ENCODE measurements at places on chromosomes 2 and 18.

- DNase-seq, result peak; percentile 42
Measured at GRCh38 chr2:61537277-61537949, 743 bp downstream of the XPO1 start.

DNA sequence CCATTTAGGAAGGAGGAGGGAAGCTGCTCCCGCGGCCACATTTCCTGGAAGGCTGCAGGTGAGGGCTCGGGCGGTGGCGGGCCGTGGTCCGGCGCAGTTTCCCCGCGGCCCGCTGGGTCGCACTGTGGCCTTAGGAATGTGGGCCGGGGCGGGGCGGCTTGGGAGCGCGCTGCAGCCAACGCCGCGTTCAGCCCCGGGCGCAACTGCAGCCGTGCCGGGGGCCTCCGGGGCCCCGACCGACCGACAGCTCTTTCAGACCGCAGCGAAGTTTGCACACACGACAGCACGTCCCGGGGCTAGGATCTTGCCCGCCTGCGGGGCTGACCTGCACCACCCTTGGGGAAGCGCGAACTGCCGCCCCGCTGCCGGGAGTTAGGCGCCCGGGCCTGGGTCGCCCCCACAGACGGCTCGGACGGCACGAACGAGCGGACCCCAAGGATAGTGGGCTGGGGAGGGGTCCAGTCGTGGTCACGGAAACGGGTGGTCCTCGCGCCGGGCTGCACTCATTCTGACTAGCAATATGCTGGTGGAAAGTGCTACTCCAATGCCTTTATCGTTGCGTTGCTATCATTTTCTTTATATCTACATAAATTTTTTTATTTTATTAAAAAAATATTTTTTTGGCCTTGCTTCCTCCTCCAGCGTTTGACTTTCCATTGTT lies 69.9 kb upstream of the DLX2 start:
- DNase-seq, result peak; percentile 58

DNA sequence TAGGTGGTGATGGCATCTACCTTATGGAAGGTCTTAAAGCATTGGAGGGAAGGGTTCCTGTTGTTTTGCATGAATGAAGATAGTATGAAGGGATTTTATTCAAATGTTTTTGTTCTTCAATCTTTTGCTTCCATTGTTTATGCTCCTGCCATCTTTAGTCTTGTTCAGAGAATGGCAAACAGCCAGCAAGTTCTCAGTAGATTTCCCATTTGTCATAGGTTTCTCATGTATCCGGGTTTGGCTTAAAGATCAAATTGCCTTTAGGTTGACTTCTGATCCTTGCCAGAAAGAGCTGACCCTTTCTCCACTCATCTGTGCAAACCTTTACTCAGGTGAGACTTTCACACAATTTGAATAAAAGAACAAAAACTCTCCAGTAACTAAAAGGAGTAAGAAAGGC lies 44.2 kb upstream of the STAT4 start:
- DNase-seq, result no peak

DNA sequence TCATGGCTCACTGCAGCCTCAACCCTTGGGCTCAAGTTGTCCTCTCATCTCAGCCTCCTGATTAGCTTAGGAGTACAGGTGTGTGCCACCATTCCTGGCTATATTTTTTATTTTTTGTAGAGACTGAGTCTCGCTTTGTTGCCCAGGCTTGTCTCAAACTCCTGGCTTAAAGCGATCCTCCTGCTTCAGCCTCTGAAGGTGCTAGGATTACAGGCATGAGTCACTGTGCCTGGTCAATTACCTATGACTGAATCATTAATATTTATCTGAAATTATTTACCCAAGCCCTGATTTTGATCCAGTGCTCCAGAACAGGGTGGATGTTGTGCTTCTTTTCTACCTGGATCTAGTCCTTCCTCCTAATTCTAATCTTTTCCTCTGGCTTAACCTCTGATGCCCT lies 87.8 kb downstream of the MAP2 start:
- DNase-seq, result no peak

GRCh38 chr2:82158150-82158549 lies 1853.6 kb upstream of the LRRTM1 start:
- DNase-seq, result no peak

GRCh38 chr2:30185178-30185577 lies 38.4 kb downstream of the YPEL5 start:
- no peak for DNase-seq

- no peak for DNase-seq
Measured at GRCh38 chr18:47881752-47882455, 48.6 kb downstream of the SMAD2 start.

- DNase-seq, result no peak
Measured at GRCh38 chr2:144776766-144777165, 256.8 kb upstream of the ZEB2 start.

GRCh38 chr2:38907743-38908562 lies 18.3 kb downstream of the ARHGEF33 start:
- DNase-seq, result no peak

DNA sequence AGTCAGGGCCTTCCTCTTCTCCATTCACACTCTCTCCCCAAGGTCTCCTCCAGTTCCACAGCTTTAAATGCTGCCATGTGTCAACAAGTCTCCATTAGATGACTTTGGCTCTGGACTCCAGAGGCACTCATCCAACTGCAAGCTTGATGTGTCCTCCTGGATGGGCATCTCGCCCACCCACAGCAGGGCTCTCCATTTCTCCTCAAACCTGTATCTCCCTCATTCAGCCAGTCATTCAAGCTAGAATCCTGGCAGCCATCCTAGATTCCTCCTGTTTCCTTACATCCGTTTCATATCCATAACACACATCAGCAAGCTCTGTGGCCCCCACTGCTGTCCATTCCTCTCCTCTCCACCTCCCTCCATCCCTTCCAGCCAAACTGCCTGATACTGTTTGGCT lies 88.4 kb upstream of the AFF3 start:
- no peak for DNase-seq

- DNase-seq, result no peak
Measured at GRCh38 chr18:59960272-59960671, 60.5 kb downstream of the PMAIP1 start.

DNA sequence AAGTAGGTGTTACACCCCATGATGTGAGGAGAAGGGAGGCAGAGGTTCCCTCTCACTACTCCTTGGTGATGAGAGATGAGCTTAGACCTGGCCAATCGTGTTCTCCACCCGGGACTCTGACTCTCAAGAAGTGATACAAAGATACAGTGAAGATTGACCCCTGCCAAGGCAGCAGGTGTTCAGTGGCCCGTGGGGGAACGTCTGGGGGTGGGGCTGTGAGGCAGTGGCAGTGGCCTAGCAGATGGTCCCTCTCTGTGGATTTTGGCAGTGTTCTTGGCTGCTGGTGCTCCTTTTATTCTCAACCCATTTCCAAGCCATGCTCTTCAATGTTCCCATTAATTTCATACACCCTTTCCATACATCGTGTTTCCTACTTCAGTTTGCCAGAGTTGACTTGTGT lies 120.4 kb upstream of the NEDD4L start:
- no peak for DNase-seq

- no peak for DNase-seq
Measured at GRCh38 chr2:1775511-1776035, 31.3 kb upstream of the PXDN start.

DNA sequence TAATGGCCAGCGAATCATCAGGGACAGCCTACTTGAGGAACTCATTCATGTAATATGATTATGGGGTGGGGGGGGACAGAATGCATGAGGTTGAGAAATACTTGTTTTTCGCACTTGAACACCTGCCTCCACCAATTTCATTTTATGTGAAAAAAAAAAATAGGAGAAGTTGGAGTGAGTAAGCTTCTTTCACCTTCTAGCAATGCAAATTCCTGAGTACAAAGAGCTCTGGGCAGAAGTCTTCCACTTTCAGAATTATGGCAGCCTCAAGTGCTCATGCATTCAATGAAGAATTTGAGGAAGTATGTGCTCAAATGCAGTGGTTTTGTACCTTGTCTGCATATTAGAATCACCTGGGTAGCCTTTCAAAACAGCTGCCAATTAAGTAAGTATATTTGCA lies 40.1 kb upstream of the GPD2 start:
- DNase-seq, result no peak

DNA sequence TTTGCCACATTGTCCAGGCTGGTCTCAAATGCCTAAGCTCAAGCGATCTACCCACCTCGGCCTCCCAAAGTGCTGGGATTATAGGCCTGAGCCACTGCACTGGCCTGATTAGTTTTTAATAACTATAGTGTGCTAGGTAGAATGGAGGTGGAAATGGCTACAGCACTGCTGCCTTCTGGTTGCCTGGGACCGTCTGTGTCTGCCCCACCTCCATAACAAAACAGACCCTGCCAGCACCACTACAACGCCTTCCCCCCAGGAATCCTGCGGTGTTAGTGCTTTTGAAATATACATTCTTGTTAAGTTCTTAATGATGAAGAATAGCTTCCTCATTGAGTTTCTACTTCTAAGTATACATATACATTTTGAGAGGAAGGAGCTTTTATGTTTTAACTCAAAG lies 148.2 kb upstream of the ITGA6 start:
- no peak for DNase-seq

DNA sequence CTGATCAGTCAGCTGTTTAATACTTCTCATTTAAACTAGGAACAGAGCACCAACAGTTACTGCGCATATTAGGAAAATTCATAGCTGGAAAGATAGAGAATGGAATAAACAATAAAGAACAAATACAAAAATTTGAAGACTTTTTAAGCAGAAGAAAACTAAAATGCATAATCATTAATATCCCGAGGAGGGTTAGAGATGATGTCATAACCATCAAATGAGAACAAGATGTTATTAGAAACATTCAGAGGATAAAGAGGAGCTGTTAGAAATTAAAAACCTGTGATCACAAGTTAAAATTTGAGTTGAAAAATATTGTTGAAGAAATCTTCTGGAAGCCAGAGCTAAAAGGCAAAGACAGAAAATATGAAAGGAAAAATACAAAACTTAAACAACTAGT lies 54.0 kb upstream of the ALKAL2 start:
- DNase-seq, result no peak

- DNase-seq, result no peak
Measured at GRCh38 chr2:219045937-219046550, 4.7 kb upstream of the CFAP65 start.

- no peak for DNase-seq
Measured at GRCh38 chr2:7609974-7610373, 692.8 kb downstream of the RNF144A start.

GRCh38 chr2:233807966-233808935 lies 30.1 kb downstream of the MROH2A start:
- DNase-seq, result no peak

GRCh38 chr2:148523315-148523714 lies 121.2 kb upstream of the EPC2 start:
- DNase-seq, result no peak

DNA sequence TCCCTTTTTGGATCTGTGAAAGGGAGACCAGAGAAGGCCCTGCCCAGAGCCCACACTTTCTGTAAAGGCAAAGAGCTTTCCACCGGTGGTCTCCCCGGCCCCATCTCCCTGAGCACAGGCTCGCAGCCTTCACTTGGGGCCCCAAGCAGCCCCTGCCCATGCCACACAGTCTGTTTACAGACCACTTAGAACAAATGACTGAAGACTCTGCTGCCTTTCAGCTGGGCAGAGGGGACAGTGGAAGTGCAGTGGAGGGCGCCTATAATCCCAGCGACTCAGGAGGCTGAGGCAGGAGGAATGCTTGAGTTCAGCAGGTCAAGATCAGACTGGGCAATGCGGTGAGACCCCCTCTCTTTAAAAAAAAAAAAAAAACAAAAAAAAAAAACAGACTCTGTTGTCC lies 28.9 kb downstream of the SERTAD2 start:
- no peak for DNase-seq

- no peak for DNase-seq
Measured at GRCh38 chr2:112750560-112750843, 13.9 kb downstream of the CKAP2L start.

GRCh38 chr2:236101311-236101950 lies 66.8 kb downstream of the GBX2 start:
- DNase-seq, result no peak

- DNase-seq, result no peak
Measured at GRCh38 chr2:18971069-18971378, 381.7 kb upstream of the NT5C1B start.

- DNase-seq, result no peak
Measured at GRCh38 chr2:176385838-176386237, 116.6 kb downstream of the MTX2 start.

DNA sequence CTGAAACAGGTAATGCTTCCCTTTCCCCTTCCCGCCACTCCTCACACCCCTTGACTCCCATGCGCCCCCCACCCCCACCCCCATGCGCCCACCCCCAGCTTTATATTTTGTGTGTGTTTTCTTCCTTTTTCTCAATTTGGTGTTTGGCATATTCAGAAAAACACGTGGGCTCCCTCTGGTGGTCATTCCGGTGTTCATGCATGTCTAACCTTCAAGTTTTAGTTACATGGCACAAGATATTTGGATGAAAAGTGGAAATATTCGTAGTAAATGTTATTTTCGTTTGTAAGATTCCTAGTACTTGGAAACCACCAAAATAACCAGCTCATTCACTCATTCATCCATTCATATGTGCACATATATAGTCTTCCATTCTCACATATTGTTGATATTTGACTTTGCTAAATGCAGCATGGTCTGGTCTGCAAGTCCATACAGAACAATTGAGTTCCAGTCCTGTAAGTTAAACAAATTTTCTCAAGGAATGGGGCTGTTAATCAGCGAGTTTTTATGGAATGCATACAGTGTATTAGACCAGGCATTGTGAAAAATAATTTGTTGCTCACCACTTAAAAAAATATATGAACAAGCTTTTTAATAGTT lies 143.6 kb upstream of the MAP3K20 start:
- DNase-seq, result peak; percentile 1

DNA sequence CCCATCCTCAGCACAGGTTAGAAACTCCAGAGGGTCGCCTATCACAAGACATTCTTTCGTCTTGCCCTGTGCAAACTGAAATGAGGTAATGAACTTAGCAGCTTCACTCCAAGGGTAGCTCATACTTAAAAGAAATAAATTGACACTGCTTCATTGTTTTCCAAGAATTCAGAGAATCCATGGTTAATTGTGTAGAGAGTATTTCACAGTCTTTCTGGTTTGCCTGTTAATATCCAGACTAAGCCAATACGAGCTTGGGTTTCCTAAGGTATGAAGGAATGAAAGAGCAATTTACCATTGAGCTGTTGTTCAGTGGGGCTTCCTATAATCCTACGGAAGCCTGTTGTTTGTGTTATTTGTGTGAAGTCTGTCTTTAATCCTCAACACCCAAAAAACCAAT lies 58.7 kb downstream of the FAM124B start:
- DNase-seq, result no peak

DNA sequence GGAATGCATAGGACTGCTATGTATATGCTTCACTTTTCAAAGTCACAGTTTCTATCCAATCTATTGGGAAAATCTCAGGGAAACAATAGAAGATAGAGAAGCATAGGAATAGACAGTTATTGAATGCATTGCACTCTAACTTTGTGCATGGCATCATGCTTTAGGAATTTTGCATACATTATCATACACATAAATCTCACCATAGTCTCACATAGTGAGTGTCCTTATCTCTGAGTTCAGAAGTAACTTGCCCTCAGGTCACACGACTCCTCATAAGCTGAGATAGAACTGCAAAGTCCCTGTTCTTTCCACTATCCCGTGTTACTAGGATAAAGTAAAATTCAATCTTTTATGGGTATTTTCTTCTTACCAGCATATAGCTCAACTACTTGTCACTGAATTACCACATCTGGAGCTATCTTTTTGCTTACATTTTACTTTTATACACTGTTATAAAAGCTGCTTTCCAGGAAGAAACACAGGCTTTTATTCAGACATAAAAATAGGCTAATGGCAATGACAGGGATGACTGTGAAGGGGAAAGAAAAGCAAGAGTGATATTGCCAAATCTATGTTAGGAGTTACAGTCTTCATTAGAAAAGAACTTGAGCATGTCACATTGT lies 666.9 kb downstream of the XIRP2 start:
- DNase-seq, result no peak

All from bone marrow (tissue), 2 donors.